Activated CD4-positive, alpha-beta T cell treated with anti-CD3 and anti-CD28 coated beads for 1 hour (primary cell): ENCODE measurements at places on chromosomes 12 and 14.

DNA sequence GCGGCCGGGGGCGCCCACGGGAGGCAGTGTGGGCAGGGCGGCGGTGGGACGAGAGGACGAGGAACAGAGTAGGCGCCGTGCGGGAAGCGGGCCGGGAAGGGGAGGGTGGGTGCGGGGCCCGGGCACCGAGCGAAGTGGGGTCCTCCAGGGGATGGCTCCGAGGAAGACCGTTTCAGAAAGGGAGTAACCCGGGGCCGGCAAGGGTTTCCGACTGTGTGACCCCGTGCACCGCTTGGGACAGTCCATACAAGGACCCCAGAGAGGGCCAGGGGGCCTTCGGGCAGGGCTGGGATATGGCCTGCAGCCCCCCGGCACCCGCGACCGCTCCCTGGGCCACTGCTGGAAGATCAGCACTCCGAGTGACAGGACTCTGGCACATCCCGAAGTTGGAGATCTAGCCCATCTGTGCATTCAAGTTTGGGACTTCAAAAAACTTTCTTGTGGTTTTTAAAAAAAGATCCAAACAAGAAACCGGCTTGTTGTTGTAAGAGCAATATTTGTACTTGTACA, 448 bp downstream of the TSPAN9 start:
- DNase-seq: no peak

GRCh38 chr12:101021442-101021841, 188.6 kb downstream of the SLC5A8 start:
- DNase-seq: no peak

DNA sequence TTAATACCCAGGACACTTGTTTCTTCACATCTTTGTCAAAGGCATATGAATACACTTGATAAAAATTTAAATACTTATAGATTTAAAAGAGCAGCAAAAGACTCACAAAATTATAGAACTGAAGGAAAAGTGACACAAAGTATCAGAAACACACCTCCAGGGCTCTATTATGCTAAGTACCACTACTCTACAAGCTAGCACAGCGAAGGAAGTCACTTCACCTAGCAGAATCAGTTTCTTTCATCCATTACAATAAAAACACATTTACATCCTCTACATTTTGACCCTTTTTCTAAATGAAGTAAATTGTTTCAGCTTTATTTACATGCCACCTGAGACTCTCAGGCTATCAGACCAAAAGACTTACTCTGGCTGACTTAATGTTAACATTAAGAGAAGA, 26.6 kb upstream of the PTPRB start:
- DNase-seq: no peak

DNA sequence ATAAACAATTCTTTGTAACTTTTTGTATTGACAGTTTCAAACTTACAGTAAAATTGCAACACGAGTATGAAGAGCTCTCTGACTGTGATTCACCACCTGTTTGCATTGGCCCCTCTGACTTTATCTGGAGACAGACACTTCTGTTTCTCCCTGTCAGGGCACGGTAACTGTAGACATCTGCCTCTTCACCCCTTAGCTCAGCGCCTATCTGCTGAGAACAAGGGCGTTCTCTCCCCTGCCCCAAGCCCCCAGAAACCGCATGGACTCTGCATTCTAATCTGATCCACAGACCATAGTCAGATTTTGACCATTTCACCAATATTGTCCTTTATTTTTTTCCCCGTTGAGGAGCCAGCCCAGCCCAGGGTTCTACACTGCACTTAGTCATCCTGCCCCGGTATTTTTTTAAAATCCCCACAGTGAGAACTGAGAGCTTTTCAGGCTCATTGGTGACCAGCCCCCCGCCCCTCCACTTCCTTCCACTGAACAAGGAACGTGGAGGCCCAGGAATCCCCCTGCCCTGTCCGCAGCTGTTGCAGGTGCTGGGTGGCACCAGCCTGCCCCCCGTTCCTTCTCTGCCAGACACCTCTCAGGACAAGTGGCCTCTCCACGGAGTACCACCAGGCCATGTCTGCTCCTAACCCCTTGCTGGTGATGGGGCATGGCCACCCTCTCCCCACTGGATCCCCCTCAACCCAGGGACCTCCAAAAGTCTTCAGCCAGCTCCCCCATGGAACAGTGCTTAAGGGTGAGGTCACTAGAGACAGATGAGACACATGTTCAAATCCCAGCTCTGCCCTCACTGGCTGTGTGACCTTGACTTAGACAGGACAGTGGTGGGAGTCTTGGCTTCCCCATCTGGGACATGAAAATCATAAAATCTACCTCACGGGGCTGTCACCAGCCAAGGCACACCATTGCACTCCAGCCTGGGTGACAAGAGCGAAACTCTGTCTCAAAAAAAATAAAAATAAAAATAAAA, 11.2 kb downstream of the RHOF start:
- no peak for DNase-seq

DNA sequence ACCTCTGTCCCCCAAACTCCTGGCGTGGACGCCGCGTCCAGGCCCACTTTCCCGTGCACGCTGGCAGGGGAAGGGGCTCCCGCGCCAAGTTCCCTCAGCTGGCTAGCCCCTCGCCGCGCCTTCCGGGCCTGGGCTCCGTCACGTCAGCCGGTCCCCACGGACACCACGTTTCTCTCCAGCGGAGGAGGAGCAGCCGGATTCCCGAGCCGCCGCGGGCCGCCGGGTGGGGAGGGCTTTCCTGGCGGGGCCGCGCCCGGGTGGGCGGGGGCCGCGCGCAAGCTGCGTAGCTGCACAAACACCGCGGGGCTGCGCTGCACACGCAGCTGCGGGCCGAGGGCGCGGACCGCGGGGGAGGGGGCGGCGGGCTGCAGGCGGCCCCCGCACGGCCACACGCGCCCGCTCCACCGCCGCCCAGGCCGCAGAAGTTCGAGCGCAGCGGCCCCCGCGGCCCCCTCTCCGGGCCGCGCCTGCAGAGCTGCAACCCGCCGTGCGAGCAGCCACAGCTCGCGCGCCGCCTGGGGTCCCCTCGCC, 45.1 kb upstream of the PNMA1 start:
- peak; percentile 37 for DNase-seq

GRCh38 chr12:108855284-108856169, 1.9 kb downstream of the SSH1 start:
- no peak for DNase-seq

GRCh38 chr12:93616584-93617101, 44.2 kb downstream of the SOCS2 start:
- no peak for DNase-seq
